ENCODE measurements at places on chromosomes 4 and X.

GRCh38 chr4:666822-667544 lies 7.1 kb downstream of the ATP5ME start:
- DNase-seq = no peak

- no peak for DNase-seq
These were observed 271.8 kb downstream of the CRLF2 start for GRCh38 chrX:940691-941090.

- no peak for DNase-seq
These were observed 203.8 kb upstream of the HS3ST1 start for GRCh38 chr4:11632483-11632882.

DNA sequence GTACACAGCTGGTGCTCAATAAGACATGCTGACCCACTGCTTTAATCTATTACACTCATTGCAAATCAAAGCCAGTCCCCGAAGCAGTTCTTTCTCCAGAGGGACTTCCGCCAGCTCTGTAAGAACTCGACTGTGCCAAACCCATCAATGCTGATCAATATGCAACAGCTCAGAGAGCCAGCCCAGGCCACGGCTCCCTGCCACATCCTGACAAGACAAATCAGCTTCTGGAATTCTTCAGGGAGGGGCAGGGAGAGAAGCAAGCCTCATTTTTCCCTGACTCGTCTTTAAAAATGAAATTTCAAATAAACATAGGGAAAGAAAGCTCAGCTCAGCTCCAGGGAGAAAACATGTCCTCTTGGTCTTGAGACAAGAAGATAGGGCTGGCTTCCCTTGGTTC lies 5.3 kb upstream of the ADRA2C start:
- no peak for DNase-seq

DNA sequence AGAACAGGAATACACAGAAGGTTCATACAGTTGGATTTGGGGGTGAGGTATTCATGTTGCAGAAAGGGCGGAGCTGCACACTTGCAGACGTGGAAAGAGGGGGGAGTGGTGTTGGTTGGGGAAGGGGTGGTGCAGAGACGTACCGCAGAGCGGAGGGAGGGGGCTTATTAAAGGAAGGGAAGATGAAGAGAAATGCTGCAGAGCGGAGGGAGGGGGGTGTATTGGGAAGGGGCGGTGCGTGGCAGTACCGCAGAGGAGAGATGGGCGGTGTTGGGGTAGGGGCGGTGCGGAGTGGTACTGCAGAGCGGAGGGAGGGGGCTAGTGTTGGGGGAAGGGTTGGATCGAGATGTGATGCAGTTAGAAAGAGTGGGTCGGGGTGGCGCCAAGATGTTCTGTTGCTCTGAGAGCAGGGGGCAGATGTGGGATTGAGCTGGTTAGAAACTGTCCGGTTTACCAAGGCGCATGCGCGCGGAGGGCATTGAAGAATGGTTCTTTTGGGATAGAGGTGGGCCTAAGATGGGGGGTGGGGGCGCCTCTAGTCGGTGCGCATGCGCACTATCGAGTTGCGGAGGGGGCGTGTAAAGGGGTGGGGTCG lies 900 bp downstream of the TRO start:
- DNase-seq = peak; percentile 78

All from NCI-H69 (cell line).